Activated naive CD4-positive, alpha-beta T cell treated with anti-CD3 and anti-CD28 coated beads, Interleukin-2, amount 50 U/mL, for 16 hours (primary cell): ENCODE measurements at places on chromosomes 2 and 18.

DNA sequence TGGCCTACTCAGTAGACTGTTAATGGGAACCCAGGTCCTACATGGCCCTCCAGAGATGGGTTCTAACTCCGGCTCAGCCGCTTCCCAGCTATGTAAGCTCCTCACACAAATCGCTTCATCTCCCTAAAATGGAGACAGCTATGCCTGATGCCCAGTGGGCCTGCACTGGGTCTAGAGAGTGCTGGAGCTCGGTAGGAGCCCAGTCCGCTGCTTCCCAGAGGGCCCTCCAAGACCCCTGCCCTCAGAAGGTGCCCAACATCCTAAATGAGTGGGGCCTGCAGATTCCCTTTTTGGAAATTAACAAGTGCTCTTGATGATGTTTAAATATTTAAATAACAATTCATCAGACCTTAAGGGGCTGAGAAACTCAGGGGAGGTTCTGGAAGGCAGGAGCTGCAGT is 47.1 kb downstream of the HS1BP3 start:
- DNase-seq: no peak

GRCh38 chr2:122883849-122884248 is 1128.4 kb downstream of the TSN start:
- DNase-seq: no peak

DNA sequence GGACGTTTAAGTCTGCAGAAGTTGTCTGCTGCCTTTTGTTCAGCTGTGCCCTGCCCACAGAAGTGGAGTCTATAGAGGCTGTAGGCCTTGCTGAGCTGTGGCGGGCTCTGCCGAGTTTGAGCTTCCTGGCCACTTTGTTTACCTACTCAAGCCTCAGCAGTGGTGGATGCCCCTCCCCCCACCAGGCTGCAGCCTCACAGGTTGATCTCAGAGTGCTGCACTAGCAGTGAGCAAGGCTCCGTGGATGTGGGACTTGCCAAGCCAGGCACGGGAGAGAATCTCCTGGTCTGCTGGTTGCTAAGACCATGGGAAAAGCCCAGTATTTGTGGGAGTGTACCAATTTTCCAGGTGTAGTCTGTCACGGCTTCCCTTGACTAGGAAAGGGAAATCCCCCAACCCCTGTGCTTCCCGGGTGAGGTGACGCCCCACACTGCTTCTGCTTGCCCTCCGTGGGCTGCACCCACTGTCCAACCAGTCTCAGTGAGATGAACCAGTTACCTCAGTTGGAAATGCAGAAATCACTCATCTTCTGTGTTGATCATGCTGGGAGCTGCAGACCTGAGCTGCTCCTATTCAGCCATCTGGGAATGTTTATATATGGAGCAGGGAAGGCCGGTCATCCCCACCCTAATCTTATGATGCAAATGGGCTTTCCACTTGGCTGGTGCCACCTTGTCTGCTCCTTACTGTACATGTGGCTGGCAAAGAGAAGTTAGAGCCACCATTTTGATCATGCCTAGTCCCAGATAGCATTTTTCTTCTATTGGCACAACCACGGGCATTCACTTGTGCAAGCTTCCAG is 156.9 kb upstream of the ITGA6 start:
- DNase-seq: no peak

- no peak for DNase-seq
Observed at GRCh38 chr2:221451862-221452788, 120.0 kb downstream of the EPHA4 start.

DNA sequence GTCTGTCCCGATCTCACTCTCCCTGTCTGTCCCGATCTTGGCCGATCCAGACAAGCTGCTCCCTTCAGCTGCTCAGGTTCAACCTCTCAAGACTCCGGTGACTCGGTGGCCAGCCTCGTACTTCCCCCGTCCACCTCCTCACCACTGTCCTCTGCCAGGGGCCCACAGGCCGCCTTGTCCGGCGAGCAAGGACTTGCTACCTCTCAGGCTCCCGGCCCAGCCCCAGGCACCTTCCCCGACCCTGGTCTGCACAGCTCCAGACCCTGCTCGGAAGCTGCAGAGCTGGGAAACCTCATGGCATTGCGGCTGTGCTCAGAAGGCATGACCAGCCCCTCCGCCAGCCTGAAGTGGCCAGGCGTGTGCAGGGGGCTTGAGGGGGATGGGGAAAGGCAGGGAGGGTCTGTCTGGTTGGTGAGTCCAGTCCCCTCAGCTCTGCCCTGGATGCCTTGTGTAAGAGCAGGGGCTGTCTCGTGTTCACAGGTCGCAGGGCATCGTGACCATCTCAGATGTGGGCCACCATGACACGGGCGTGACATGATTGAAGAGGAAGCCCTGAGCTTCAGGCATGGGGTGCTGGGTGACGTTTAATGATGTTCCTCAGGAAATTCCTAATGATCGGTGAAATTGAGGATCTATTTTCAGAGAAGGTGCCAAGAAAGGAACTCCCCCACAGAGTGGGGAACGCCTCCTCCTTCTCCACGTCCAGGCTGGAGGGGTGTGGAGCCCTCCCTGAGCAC is 121.2 kb upstream of the CTDP1 start:
- no peak for DNase-seq

GRCh38 chr2:71933467-71934319 is 214.0 kb downstream of the CYP26B1 start:
- no peak for DNase-seq

- no peak for DNase-seq
Observed at GRCh38 chr2:8691859-8692437, 10.1 kb downstream of the ID2 start.

DNA sequence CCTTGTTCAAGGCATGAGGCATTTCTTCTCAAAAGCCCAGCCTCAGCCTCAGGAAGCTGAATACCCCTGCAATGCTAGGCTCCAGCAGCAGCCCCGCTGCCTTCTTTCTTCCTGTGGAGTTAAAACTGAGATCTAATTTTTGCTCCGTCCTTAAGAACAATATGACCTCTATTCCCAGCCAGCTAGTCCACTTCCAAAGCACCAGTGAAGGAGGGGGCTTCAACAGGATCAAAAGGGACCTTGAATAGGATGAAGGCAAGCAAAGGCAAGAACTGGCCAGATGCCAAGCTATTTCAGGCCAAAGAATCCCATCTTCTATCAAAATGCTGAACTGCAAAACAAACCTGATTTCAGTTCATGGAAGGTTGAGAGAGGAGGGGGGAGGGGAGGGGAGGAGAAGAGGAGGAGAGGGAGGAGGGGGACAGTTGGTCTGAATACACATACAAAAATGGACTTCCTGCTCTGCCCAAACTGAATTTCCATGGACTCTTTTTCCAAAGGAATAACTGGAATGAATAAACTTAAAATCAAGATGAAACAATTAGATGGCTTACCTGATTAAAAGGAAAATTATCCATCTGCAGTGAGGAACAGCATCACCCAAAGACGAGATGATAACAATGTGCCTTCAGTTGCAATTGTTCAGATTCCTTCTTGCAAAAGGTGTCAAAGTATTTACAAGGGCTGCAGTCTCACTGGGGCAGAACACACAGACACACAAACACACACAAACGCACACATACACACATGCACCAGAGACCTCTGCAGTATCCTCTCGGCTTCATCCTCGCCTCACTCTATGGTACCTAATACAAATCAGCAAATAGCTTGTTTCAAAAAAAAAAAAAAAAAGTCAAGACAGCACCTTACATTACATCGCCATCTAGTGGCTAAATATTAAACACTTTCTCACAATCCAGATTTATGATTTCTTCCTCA is at the start of gene SCN1A:
Gene SCN1A, minus strand, starts transcription at position 804 of the 939 bp plus-strand sequence. CDS start 54,399 bp downstream, outside the sequence.
- DNase-seq: no peak

GRCh38 chr2:166900700-166901099 is 12.4 kb downstream of the XIRP2 start:
- DNase-seq: no peak

GRCh38 chr2:7800031-7800430 is 881.8 kb upstream of the ID2 start:
- DNase-seq: no peak

- DNase-seq: no peak
Observed at GRCh38 chr18:23282437-23282781, 147.1 kb downstream of the CABLES1 start.

- DNase-seq: peak; percentile 18
Observed at GRCh38 chr2:26018184-26019055, 15.5 kb upstream of the RAB10 start.

DNA sequence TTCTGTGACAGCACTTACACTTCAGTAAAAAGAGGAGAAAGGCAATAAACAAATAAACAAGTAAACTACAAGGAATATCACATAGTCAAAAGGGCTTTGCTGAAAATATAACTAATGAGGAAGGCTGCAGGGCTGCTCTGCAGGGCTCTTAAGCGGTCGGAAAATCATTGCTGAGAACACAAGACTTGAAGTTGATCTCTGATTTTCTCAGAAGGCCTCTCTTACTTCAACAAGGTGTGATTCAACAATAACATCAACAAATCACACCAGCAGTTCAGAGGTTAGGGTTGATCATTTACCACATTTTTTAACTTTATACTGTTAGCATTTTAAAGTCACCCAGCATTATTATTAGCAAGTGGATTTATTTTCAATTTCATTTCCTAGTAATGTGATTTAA is 215.6 kb downstream of the ARHGAP15 start:
- DNase-seq: no peak

DNA sequence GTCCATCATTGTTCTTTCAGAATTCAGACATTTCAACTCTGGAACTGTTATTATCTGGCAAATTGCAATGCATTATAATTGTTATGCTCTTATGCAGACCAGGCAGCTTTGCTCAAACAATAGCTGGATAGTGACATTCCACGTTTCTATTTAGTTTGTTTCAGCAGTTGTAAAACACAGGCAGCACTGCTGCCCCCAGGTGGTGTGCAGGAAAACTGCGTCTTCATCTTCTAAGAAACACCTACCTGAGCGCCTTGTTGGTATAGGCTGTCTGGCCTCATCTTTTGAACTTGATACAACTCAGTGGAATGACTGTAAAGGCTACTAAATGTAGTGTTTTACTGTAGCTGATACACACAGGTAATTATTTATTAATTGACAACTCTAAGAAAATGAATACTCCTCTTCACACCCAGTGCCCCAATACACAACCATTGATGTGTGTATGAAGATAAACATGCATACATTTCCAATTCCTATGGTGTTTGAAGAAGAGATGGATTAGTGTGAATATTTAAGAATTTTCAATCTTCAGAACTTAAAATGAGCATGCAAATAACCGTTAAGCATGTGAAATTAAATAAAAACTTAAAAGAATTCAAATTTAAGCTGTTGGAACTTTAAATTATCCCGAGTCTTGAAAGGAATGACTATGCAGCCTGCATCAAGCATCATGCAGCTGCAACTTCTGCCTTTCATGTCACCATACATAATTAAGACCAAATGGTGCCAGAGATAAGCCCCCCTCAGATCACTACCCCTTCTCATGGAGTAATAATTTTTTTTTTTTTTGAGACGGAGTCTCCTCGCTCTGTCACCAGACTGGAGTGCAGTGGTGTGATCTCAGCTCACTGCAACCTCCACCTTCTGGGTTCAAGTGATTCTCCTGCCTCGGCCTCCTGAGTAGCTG is 85.6 kb downstream of the CD8B2 start:
- DNase-seq: no peak

GRCh38 chr2:65425276-65425675 is 7.1 kb downstream of the SPRED2 start:
- no peak for DNase-seq

- DNase-seq: no peak
Observed at GRCh38 chr18:49359732-49360444, 100.6 kb downstream of the DYM start.

GRCh38 chr2:189858291-189858690 is 74.0 kb downstream of the PMS1 start:
- no peak for DNase-seq
